Inflammatory macrophage treated with lipopolysaccharide for 4 hours (primary cell): ENCODE measurements at places on chromosomes 12 and 14.

DNA sequence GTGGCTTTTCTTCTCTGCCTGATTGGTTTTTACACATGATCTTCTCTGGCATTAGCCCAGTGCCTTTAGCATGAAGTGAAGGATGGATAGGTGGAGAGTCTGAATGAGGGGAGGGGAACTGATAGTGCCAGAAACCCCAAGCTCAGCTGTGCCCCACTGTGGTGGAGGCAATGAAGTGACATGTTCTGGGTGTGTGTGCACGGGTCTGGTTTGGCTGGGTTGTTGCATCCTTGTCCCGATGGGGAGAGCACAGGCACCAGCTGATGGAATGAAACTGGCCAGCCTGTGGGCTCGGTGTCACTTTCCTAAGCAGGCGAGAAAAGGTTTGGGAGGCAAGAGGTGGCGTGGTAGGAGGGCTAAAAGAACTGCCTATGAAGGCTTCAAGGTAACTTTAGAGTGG, 65.3 kb downstream of the CACNA1C start:
- no peak for DNase-seq

- DNase-seq: peak; percentile 46
Measured at GRCh38 chr14:51849097-51849496, 11.3 kb upstream of the GNG2 start.

- no peak for DNase-seq
Measured at GRCh38 chr12:103114296-103115055, 157.0 kb downstream of the ASCL1 start.

GRCh38 chr14:50421499-50421898, 24.8 kb upstream of the CDKL1 start:
- DNase-seq: no peak

GRCh38 chr14:100750762-100751699, 24.3 kb downstream of the DLK1 start:
- no peak for DNase-seq

- peak; percentile 92 for DNase-seq
Measured at GRCh38 chr12:124545508-124546418, 21.6 kb downstream of the NCOR2 start.

DNA sequence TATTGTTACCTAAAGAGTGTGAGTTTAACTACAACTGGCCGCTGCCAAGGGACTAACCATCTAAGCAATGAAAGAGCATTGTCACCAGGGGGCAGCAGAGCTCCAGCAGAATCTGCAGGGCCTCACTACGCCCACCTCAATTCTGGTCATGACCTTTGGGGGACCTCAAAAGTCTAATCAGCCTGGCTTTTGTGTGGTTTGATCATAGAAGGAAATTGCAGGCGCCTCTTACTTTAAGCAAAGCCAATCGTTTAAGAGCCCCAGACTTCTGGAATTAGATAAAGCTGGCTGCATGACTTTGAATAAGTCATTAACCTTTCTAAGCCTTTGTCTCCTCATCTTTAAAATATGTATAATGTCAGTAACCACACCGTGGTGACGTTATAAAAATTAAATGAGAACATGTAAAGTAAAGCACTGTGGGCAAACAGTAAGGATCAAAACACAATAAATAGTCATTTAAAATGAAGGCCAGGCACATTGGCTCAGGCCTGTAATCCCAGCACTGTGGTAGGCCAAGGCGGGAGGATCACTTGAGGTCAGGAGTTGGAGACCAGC, 58.6 kb downstream of the TBX3 start:
- peak; percentile 46 for DNase-seq

DNA sequence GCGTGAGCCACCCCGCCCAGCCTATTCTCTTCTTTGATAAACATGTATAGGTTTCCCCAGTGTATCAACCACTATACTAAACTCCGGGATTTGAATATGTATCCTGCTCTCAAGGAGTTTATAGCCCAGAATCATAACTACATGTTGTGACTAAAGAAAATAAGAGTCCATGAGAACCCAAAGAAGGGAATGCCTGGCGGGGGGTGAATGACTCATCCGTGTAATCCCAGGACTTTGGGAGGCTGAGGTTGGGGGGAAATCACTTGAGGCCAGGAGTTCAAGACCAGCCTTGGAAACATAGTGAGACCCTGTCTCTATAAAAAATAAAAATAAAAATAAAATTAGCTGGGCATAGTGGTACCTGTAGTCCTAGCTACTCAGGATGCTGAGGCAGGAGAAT, 57.2 kb downstream of the SIX6 start:
- no peak for DNase-seq

DNA sequence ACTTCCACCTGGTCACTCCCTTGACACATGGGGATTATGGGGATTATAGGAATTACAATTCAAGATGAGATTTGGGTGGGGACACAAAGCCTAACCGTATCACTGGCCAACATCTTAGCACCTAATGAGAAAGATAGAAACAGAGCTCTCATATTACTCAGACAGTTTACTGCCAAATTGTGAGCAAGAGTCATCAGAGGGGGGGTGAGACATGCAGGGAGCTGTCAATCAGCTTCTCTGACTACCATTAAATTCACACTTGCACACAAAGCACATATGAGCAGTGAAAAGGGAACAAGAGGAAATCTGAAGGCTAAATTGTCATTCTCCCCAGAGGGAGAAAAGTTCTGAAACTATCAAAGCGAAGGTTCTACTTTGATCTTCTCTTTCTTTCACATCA, 78.1 kb upstream of the GRIN2B start:
- no peak for DNase-seq

- peak; percentile 48 for DNase-seq
Measured at GRCh38 chr12:49223590-49224369, 34.9 kb upstream of the TUBA1A start.

- peak; percentile 24 for DNase-seq
Measured at GRCh38 chr14:68576031-68576430, 216.8 kb downstream of the ZFP36L1 start.
